Activated gamma-delta T cell treated with anti-CD3 and anti-CD28 coated beads, Interleukin-2, amount 50 U/mL, for 16 hours (primary cell): ENCODE measurements at places on chromosomes 13 and 19.

DNA sequence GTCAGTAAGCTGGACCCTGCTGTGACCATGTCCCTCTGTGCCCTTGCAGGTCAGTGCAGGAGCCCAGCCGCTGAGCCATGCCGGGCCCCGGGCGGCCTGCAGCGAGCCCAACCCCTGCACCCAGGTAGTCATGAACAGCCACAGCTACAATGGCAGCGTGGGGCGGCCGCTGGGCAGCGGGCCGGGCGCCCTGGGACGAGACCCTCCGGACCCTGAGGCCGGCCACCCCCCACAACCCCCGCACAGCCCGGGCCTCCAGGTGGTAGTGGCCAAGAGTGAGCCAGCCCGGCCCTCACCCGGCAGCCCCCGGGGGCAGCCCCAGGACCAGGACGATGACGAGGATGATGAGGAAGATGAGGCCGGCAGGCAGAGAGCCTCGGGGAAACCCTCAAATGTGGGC, 6.9 kb downstream of the KCNN1 start:
- DNase-seq, result no peak

DNA sequence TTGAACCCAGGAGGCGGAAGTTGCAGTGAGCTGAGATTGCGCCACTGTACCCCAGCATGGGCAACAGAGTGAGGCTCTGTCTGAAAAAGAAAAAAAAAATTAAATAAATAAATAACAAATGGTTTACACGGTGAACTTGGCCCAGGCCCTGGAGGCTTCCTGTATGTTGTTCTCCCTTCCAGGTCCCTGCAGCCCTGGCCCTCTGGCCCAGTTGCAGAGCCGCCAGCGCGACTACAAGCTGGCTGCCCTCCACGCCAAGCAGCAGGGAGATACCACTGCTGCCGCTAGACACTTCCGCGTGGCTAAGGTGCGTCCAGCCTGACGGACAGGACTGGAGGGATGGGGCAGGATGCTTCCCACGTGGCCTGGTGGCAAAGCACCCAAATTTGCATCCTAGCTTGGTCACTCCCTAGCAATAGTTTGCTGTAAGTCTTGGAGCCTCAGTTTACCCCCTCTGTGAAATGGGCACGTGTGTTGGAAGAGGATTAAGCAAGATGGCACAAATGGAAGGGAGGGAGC, 11.9 kb downstream of the CC2D1A start:
- no peak for DNase-seq

- DNase-seq, result no peak
Measured at GRCh38 chr13:97353927-97354675, 79.9 kb upstream of the RAP2A start.

GRCh38 chr19:19470579-19470978, 44.8 kb downstream of the TSSK6 start:
- DNase-seq, result no peak

DNA sequence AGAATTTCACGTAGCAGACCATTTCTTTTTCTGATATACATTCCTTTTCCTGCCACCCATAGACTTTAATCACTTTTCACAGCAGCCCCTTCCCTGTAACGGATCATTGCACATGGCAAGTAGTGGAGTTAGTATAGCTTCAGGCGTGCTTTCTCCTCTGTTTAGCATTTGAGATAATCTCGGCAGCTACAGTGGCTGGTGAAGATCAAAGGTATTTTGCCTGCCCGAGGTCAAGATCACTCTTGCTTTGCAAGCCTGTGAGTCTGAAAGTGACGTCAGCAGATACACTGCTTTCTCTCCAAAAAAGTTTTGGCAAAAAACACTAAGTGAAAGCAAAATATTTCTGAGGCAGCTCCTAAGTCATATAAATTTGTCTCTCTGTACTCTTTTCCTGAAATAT, 260.0 kb downstream of the NDFIP2 start:
- DNase-seq, result no peak

DNA sequence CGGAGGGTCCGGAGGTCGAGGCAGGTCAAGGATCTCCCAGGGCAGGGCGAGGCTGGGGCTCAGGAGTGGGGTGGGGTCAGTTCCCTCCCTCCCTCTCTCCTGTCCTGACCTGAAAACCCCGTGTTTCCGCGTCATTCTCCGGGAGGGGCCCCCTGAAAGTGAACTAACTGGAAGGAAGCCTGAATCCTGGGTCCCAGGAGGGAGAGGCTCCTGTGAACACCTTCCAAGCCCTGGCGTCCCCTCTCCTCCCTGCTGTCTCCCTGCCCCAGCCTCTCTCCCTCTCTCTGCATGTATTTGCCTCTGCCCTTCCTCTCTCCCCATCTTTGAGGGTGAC, 741 bp upstream of the CADM4 start:
- no peak for DNase-seq

DNA sequence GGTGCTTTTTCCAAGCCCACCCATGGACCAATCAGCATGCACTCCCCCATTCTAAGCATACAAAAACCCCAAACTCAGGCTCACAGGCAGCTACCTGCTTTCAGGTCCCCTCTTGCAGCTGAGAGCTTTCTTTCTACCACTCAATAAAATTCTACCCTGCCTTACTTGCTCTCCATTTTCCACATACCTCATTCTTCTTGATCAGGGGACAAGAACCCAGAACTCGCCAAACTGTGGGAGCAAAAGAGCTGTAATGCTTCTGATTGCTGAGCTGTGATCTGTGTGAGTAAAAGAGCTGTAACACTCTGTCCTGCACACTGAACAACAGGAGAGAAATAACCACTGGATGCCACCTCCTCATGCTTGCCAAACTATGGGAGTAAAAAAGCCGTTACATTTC, 972.1 kb downstream of the SLITRK5 start:
- no peak for DNase-seq

DNA sequence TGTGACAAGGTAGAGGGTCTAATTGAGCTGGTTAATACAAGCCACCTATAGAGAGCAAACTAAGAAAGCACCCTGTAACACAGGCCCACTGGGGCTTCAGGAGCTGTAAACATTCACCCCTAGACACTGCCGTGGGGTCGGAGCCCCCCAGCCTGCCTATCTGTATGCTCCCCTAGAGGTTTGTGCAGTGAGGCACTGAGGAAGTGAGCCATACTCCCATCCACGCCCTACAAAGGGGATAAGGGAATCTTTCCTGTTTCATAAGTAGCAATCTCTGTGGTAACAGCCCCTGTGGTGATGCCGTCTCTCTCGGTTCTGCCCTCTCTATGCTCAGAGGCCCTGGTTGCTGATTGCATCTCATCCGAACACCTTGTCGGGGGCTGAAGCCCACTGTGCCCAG, 94.2 kb upstream of the GJB6 start:
- no peak for DNase-seq

GRCh38 chr13:40275155-40275554, 391.3 kb downstream of the FOXO1 start:
- no peak for DNase-seq

- DNase-seq, result no peak
Measured at GRCh38 chr13:101474419-101474957, 22.0 kb downstream of the ITGBL1 start.

- no peak for DNase-seq
Measured at GRCh38 chr19:2603334-2603733, 99.2 kb downstream of the GNG7 start.

GRCh38 chr13:66482836-66483235, 747.3 kb downstream of the PCDH9 start:
- no peak for DNase-seq

DNA sequence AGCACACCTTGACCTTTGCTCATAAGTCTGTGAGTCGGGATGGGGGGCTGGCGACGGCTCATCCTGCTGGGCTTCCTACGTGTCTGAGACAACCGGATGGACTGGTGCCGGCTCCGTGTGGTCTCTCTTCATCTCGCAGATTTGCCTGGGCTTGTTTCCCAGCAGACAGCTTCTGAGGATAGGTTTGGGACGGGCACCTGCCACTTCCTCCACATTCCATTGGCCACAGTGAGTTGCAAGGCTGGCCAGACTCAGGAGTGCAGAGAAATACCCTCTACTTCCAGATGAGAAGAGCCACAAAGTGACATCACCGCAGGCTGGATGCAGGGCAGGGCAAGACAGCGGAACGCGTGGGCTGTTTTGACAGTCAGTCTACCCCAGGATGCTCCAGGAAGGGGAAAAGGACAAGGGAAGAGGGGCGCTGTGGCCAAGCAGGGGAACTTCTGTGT, 48.1 kb downstream of the IRS2 start:
- no peak for DNase-seq

- no peak for DNase-seq
Measured at GRCh38 chr13:23427342-23427843, 6.1 kb downstream of the SACS start.

DNA sequence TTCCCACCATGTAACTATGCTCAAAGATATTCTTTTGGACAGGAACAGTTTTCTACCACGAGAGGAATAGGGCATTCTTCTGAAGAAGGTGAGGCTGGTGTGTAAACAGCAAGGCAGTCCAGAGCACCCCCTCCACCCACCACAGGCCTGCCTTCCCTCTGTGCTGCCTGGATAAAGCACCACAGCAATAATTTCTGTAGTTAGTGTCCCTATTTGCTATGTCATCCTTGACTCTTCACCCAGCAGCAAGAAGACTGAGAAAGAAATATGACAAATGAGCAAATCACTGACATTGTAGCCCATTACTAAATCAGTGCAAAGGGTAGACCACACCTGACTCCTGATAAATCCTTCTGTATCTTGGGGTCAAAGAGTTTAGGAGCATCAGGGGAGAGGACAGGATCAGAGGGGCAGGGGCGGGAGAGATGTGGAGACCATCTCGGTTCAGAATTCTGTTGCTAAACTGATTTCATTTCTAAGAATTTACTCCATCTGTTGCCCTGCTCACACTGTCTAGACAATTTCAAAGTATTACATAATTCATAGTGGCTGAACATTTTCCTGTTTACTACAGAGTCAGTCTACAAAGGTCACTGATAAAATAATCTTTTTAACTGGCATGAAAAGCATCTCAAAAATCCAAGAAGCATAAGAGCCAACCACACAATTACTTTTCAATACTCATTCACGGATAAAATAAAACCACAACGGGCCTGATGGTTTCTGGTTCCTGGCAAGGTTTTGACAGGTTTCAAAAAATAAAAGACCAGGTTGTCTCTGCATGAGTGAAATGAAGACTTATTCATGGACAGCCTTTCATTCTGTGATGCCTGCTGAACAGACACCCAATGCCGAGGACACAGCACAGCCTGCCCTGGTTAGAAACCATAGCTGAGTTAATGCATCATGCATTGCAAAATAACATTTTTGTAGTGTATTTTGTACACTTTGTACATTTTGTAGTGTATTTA, 88.4 kb upstream of the IRS2 start:
- no peak for DNase-seq

GRCh38 chr19:45474606-45475521, 7.1 kb downstream of the FOSB start:
- DNase-seq, result no peak

GRCh38 chr13:64417581-64417980, 2812.6 kb downstream of the PCDH9 start:
- DNase-seq, result no peak

DNA sequence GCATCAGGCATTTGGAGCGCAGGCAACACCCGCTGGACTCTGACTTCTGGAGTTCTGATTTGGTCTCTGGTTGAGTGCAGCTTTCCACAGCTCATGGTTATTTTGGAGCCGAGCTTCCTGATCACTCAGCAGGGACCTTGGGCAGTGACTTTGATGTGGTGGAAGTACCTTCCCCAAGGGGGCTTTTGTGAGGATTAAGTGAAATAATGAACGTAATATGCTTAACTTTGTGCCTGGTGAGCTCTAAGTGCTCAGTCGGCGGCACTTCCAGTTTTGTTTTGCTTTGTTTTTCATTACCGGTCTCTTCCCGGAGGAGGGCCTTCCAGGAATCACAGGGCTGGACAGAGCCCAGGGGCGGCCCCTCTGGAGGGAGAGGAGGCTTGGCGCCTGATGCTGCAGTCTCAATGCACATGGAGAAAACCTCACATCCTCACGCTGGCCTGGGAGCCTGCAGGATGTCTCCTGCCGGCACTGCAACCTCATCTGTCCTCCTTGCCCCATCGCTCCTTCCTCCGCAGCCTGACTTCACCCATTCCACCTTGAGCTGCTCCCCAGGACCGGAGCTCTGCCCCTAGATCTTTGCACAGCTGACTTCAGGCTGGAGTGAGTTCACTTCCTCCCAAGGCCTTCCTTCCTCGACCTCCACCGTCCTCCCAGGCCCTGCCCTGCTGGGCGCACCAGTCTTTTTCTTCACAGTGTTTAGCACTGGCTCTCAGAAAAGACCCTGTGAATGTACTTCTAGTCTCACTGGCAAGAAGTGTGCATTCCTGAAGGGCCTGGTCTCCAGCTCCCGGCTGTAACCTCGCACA, 1.5 kb downstream of the PLEKHF1 start:
- no peak for DNase-seq
